Sigmoid colon (tissue), 7 donors: ENCODE measurements at places on chromosomes 2 and 18. TPM values are rescaled to one million over a fixed set of nuclear protein-coding genes. Genes with fewer than 3 reads are reported as not detected.
A peak's percentile ranks its signal among the peaks of the same experiment; 100 is the strongest.

GRCh38 chr2:202530038-202530437, 104.7 kb upstream of the FAM117B start:
- H3K27me3 ChIP-seq, result no peaks in the 10 kb centered on the region
- no peaks in the 10 kb centered on the region for H3K4me1 ChIP-seq
- DNase-seq, result no peak
- no peak overlapping the region for H3K4me3 ChIP-seq
- H3K36me3 ChIP-seq, result peaks cover 4% of the 10 kb centered on the region

DNA sequence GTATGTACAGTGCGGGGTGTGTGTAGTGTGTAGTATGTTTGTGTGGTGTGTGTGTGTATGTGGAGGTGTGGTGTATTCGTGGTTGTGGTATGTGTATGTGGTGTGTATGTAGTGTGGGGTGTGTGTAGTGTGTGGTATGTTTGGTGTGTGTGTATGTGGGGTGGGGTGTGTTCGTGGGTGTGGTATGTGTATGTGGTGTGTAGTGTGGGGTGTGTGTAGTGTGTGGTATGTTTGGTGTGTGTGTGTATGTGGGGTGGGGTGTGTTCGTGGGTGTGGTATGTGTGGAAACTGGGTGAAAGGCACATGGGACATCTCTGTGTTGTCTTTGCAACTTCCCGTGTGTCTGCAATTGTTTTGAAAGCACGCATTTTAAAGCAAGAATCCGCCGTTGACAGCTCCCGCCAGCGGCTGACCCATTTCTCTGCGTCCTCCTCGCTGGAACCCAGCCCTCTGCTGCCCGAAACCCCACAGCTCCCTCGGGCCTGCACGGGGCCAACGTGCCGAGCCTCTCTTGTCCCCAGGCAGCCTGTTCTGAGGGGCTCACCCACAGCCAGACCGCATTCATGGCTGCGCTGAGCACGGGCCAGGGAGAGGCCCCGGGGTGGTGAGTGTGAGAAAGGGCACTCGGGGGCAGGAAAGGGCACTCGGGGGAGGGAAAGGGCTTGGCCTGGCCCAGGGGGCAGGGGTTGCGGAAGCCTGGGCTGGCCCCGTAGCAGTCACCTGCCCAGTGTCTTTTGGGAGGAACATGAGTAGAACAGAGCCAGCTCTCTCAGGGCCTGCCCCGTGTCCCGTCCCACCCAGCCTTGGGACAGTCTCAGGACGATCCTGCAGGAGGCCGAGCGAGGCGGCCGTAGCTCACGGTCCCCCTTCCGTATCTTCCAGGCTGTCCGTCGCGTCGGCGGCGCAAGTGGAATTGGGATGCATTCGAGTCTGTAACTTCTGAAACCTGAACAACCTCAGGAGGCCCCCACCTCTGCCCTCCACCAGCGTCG, 61.4 kb downstream of the TWIST2 start:
- no peak overlapping the region for H3K4me3 ChIP-seq
- DNase-seq, result peak; percentile 73
- H3K27ac ChIP-seq, result peak overlapping the region; percentile 47
- H3K27me3 ChIP-seq, result no peaks in the 10 kb centered on the region
- H3K36me3 ChIP-seq, result no peaks in the 10 kb centered on the region

GRCh38 chr18:62735387-62735786, 20.0 kb downstream of the PHLPP1 start:
- no peaks in the 10 kb centered on the region for H3K36me3 ChIP-seq
- H3K4me3 ChIP-seq, result no peak overlapping the region
- no peaks in the 10 kb centered on the region for H3K27me3 ChIP-seq
- no peak overlapping the region for H3K27ac ChIP-seq
- DNase-seq, result no peak

DNA sequence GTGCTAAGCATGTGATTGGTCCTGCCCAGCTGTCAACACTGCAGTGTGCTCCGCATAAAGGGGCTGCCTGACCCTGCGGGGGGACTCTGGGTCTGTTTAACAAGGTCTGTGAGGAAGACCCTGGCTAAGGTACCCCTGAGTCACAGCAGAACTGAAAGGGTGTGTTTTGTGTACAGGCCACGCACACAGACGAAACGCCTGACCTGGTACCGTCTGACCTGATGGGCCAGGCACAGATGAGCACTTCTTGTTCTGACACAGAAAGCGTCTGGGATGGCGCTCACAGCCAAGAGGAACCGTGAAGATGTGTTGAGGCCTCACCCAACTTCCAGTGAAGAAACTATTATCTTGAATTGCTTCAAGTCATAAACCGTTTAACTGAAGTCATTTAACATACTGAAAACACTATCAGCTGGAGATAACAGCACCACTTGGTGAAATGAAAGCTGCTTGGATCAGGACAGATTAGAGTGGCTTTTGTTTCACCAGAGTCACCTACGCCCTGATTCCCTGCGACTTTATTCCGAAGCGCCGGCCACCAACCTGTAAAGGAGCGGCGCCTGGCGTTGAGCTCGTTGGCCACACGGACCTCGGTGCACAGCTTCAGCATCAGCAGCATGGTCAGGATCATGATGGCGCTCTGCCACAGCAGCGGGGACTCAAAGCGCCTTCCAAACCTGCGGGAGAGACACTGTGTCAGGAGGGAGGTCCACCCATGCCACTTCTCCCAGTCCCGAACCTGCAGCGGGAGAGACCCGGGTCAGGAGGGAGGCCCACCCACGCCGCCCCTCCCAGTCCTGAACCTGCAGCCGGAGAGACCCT, 8.5 kb downstream of the SLC66A2 start:
- H3K4me1 ChIP-seq, result peaks cover 10% of the 10 kb centered on the region
- H3K27me3 ChIP-seq, result no peaks in the 10 kb centered on the region
- H3K27ac ChIP-seq, result no peak overlapping the region
- DNase-seq, result peak; percentile 52
- no peak overlapping the region for H3K4me3 ChIP-seq
- peaks cover 19% of the 10 kb centered on the region for H3K36me3 ChIP-seq

DNA sequence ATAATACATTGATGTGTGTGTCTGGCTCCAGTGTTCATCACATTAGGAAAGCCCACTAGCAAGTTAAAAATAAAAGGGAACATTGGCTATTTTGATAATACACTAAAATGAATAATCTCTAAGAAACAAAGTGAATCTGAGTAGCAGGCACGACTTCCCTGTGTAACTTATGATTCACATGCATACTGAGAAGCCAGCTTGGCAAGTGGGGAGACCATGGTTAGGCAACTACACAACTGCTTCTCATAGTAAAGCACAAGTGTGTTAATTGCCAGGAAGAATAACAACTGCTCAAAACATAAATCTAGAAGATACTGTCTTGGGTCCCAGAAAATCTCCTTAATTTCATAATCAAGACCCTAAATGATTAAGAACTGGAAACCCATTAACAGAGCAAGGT, 4.0 kb downstream of the MYO5B start:
- H3K4me3 ChIP-seq, result no peak overlapping the region
- peaks cover 23% of the 10 kb centered on the region for H3K4me1 ChIP-seq
- DNase-seq, result no peak
- H3K36me3 ChIP-seq, result no peaks in the 10 kb centered on the region
- H3K27me3 ChIP-seq, result peaks cover 29% of the 10 kb centered on the region

DNA sequence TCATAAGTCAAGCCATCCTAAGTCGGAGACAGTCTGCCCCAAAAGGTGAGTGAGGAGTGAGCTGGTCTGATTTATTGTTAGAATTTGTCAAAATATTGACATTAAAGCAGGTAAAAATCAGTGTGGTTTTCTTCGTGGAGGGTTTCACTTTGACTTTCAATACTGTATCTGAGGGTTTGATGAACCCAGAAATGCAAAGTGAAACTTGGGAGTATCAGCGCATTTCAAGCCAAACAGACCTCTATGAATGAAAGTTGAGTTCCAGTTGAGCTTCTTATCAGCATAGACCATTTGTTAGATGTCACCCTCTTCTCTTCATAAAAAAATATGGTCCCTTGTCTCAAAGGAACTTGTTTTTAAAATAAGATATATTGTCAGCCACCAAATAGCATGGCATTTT, 21.7 kb upstream of the CXCR4 start:
- no peaks in the 10 kb centered on the region for H3K36me3 ChIP-seq
- no peaks in the 10 kb centered on the region for H3K27me3 ChIP-seq
- no peak overlapping the region for H3K27ac ChIP-seq
- no peak overlapping the region for H3K4me3 ChIP-seq
- no peak for DNase-seq

GRCh38 chr2:176072951-176073904, 10.5 kb downstream of the EVX2 start:
- no peak overlapping the region for H3K27ac ChIP-seq
- no peaks in the 10 kb centered on the region for H3K4me1 ChIP-seq
- H3K4me3 ChIP-seq, result no peak overlapping the region

GRCh38 chr18:63107171-63107845, 212.3 kb downstream of the BCL2 start:
- DNase-seq, result no peak
- H3K27me3 ChIP-seq, result no peaks in the 10 kb centered on the region
- H3K27ac ChIP-seq, result no peak overlapping the region
- H3K4me3 ChIP-seq, result no peak overlapping the region

GRCh38 chr2:67667054-67667908, 270.1 kb downstream of the ETAA1 start:
- H3K4me3 ChIP-seq, result no peak overlapping the region
- H3K27me3 ChIP-seq, result no peaks in the 10 kb centered on the region
- no peaks in the 10 kb centered on the region for H3K36me3 ChIP-seq
- no peak overlapping the region for H3K27ac ChIP-seq
- DNase-seq, result no peak
- H3K4me1 ChIP-seq, result peaks cover 20% of the 10 kb centered on the region

DNA sequence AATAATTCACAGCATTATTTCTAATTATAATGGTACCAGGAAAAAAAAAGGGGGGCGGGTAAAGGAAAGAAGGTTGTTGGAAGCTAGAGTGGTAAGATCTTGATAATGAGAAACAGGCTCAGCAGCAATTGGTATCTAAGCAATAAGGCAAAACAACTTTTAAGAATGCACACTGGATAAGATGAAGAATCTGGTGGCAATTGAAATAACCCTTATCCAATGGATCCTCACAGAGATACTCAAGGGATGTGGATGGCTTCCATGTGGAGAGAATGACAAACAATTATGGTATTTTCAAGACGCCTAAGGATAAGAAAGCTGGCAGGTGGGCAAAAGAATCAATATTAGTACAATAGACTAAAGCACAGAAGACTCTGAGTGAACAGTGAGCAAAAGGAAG, 153.6 kb downstream of the UPP2 start:
- no peak overlapping the region for H3K27ac ChIP-seq
- H3K4me3 ChIP-seq, result no peak overlapping the region
- DNase-seq, result no peak
- H3K36me3 ChIP-seq, result no peaks in the 10 kb centered on the region
- no peaks in the 10 kb centered on the region for H3K27me3 ChIP-seq

DNA sequence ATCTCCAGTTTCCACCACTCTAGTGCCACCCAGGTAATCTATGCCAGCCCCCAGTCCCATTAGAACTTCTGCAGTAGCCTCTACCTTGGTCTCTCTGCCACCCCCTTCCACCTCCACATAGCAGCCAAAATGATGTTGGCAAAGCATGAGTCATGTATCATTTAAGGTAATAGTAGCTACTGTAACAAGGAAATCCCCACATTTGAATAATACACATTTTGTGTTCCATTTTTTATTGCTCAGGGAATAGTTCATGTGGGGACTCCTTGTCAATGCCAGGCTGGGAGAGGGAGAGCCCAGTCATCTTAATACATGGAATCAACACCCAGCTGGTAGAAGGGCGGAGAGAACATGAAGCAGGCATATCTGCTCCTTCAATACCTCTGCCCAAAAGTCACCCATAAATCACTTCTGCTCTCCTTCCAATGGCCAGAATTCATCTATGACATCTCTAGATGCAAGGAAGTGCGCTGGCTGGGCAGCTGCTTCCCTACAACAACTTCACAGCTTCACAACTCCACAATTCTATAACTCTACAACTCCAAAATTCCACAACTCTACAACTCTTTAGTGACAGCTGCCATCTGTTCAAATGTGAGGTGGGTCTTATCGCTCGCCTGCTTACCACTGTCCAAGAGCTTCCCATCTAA, 70.6 kb upstream of the GLS start:
- H3K4me3 ChIP-seq, result no peak overlapping the region
- no peak overlapping the region for H3K27ac ChIP-seq

GRCh38 chr2:240160291-240161086, 20.0 kb upstream of the OTOS start:
- no peak overlapping the region for H3K27ac ChIP-seq
- no peaks in the 10 kb centered on the region for H3K4me1 ChIP-seq
- no peaks in the 10 kb centered on the region for H3K36me3 ChIP-seq
- no peaks in the 10 kb centered on the region for H3K27me3 ChIP-seq

DNA sequence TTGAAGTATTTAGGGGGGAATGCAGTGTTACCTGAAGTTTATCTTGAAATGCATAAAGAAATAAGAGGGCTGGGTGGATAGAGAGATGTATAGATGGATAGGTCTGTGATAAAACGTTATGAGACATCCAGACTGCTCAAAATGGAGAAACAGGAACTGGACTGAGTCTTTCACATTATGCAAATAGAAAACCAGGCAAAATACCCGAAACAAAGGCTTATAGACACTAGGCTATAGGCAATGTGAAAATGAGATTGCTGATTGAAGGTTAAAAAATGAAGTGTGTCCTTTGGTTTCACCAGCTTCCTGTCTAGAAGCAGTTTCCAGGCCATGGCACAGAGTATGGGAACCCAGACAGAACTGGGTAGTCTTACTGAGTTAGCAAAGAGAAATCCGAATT, 24.9 kb upstream of the SLC3A1 start:
- H3K4me3 ChIP-seq, result no peak overlapping the region
- no peak for DNase-seq
- H3K4me1 ChIP-seq, result no peaks in the 10 kb centered on the region
- H3K27me3 ChIP-seq, result no peaks in the 10 kb centered on the region
- H3K27ac ChIP-seq, result no peak overlapping the region
- no peaks in the 10 kb centered on the region for H3K36me3 ChIP-seq

DNA sequence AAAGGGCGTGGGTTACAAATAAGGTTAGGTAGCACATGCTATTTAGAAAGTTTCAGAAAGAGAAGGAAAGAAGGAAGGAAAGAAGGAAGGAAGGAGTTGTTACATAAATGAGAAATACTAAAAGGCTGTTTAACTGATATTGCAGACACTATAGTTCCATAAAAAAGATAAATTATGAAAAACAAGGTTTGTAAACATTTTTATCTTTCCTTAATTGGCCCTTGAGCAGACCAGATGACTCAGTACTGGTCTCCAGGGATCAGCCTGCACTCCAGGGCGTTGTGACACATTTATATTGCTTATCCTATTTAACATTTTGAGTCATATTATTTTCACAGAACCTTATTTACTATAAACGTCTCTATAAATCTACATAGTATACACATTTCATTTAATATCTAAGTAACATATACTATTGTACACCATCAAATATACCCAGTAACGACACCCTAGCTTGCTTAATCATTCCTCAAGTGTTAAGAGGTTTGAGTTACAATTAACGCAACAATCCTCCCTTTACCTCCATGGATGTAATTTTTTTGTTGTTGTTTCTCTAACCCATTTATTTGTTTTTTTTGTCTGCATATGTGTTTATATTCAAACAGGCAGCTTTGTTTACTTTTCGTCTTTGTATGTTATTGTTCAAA, 2.8 kb upstream of the RAB31 start:
- no peaks in the 10 kb centered on the region for H3K27me3 ChIP-seq
- peaks cover 6% of the 10 kb centered on the region for H3K4me1 ChIP-seq
- H3K27ac ChIP-seq, result no peak overlapping the region

GRCh38 chr2:102788885-102789260, 27.0 kb downstream of the TMEM182 start:
- H3K4me3 ChIP-seq, result no peak overlapping the region
- no peaks in the 10 kb centered on the region for H3K27me3 ChIP-seq
- DNase-seq, result peak; percentile 90
- no peak overlapping the region for H3K27ac ChIP-seq
- peaks cover 24% of the 10 kb centered on the region for H3K4me1 ChIP-seq

The ENOSF1 gene
- 56.9 TPM for total RNA-seq

The HPCAL1 gene
- total RNA-seq, result 27.7 TPM

The PROC gene
- total RNA-seq, result not detected

The PHLPP1 gene
- 8.9 TPM for total RNA-seq

The CNGA3 gene
- total RNA-seq, result 5.8 TPM

The KDSR gene
- total RNA-seq, result 33.2 TPM

The VWC2L gene
- not detected for total RNA-seq

The TSPYL6 gene
- not detected for total RNA-seq
